ENCODE measurements at places on chromosomes 6 and 20.

DNA sequence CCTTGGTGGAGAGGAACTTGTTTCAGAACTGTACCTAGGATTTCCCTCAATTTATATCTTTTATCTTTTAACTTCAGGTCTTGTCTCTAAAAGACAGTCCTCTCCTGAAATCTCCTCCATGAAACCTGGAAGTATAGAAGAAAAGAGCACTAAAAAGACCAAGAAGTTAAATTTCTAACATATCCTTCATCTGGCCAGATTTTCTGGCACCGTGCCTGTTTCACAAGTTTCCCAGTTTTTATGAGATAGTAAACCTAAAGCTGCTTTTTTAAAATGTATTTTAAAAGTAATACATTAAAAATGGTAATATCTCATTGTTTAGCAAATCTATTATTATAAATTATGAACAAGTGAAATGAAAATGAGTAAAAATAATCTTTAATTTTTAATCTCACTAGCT lies 348.3 kb upstream of the RSPO3 start:
- DNase-seq: no peak

- DNase-seq: no peak
These were observed 30.7 kb upstream of the NT5E start for GRCh38 chr6:85419046-85419759.

- no peak for DNase-seq
These were observed 1.8 kb upstream of the HLA-DQB1 start for GRCh38 chr6:32668226-32668747.

GRCh38 chr6:125647391-125647790 lies 102.0 kb upstream of the HEY2 start:
- DNase-seq: no peak

DNA sequence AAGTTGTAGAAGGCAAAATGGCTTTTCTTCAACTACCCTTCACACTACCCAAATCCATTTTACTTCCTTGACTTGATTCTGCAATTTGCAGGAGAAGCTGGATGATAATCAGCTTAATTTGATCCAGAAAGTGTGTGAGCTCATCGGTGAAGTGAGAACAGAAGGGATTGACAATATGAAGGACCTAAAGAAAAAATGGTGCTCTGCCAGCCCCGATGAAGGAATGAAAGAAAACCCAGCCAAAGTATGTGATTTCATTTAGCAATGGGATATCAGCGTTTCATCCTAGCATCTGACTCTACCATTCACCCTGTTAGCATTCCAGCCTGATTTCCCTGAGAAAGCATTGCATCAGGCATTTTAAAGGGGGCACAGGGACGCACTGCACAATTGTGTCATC lies 41.5 kb downstream of the CD164 start:
- no peak for DNase-seq

- DNase-seq: no peak
These were observed 151.8 kb upstream of the PLCB4 start for GRCh38 chr20:8917084-8917483.

GRCh38 chr20:13930281-13930680 lies 60.1 kb downstream of the SEL1L2 start:
- DNase-seq: no peak

- DNase-seq: no peak
These were observed 58.2 kb downstream of the IGF2R start for GRCh38 chr6:160027076-160027475.

GRCh38 chr6:10576226-10576625 lies 55.1 kb downstream of the GCNT2 start:
- no peak for DNase-seq

DNA sequence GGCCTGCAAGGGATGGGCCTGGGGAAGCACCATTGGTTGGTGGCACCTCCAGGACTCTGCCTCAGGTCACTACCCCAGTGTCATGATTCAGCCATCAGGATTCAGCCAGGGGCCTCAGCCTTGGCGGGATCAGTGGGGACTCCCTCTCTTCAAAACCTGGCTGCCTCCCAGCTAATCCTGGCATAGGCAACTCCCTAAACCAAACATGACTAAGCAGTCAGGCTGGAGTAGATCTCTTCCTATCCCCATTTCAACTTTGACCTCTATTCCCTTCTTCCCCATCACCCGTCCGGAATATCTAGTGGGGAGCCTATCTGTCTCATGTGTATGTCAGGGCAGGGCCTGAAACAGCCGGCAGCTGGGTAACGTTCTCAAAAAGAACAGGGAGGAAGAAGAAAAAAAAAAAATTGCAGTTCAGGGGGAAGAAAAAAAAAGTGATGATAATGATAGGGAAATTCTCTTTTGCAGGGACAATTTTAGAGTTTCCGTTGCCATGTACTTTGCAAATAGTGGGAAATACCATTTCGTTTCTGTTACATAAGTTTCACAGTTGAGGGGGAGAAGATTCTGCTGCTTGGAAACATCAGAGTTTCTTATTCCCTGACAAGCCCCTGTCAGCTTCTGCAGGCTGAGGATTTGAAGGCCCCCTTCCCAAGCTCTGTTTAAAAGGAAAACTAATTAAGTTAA lies 4.1 kb upstream of the PREX1 start:
- DNase-seq: no peak

DNA sequence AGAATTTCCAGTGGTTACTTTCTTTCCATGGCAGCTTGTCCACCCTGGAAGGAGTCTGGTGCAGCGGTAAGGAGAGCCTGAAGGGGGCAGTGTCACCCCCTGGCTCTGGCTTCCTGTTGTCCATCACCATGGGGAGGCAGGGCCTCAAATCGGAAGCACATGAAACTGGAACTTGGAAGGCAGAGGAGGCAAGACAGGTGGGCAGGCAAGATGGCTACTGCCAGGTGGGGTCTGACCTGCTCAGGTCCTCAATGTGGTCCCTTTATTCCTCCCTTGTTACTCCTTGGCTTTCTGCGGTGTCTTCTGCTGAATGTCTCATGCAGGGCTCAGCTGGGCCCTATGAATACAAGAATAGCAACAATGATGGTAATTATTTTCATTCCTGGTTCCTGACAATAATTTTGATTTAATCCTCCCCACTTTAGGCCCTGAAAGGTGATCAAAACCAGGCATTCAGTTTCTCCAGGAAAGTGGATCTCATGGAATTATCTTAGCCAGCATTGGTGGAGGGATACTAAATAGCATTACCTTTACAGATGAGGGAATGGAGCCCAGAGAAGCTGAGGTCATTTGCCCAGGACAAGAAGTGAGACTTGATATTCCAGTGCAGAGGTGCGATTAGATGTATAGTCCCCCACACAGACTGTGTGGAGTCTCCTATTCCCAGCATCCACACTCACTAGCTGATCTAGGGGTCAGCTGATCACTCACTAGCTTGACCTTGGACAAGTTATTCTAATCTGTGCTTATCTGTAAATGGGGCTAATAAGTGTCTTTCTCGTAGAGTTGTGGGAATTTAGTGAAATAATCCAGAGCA lies 17.6 kb upstream of the SNAI1 start:
- DNase-seq: no peak

- no peak for DNase-seq
These were observed 16.6 kb downstream of the GJA10 start for GRCh38 chr6:89910902-89911240.

GRCh38 chr6:148997865-148998264 lies 251.0 kb downstream of the UST start:
- no peak for DNase-seq

GRCh38 chr20:38134427-38135270 lies 30.4 kb downstream of the TGM2 start:
- DNase-seq: no peak

GRCh38 chr6:134979142-134979541 lies 29.2 kb upstream of the ALDH8A1 start:
- DNase-seq: peak; percentile 27

DNA sequence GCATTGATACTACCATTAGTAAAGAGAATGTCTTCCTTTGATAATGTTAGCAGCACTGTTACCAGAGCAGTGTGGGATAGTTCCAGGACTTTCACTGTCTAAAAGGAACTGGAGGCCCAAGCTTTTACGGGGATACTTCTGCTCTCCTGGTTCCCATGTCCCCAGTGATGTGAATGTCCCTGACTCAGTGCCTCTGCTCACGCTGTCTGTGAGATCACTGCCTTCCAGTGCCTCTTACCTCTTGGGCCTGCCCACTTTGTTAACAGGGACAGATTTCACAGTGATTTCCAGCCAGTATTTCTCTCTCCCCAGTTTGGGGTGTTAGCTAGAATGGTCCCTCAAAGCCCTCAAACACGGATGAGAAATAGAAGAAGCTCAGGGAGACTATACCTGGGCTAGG lies 14.4 kb downstream of the PTPRA start:
- DNase-seq: no peak

DNA sequence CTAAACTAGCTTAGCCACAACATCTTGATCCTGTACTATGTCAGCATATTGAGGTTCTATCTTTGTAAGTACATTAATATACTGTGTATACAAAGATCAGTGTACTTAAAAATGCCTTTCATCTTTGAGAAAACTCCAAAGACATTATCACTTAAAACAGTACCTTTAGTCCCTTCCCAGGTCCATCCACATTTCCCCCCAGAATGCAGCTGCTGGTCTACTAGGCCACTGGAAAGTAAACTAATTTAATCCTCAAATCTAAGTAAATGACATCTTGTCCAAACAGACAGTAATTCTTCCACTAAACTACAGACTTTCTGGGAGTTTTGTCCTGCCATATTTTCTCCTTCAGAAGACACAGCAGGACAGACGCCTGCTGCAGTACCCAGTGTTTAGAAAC lies 68.7 kb downstream of the SYCP2 start:
- DNase-seq: no peak

DNA sequence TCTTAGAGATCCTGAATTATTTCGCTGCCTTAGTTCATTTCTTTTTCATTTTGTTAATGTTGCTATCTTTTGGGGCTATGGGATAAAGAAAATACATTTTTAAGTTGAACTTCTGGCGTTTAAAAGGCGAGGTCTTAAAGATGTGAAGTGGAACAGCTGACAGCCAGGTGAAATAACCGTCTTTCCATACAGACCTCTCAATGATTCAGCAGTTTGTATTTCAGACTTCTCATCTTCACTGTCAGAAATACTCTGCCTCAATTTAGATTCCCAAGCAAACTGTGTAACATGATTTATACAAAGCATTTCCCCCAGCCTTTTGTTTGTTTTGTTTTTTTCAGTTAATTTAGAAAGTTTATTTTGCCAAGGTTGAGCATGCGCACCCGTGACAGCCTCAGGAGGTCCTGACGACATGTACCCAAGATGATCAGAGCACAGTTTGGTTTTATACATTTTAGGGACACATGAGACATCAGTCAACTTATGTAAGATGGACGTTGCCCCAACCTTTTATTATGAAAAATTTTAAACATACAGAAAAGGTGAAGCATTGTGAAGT lies 40.0 kb downstream of the SLC9A8 start:
- DNase-seq: no peak

GRCh38 chr6:136437246-136437645 lies 113.0 kb downstream of the MAP7 start:
- no peak for DNase-seq

GRCh38 chr6:3727036-3727435 lies 24.5 kb downstream of the PXDC1 start:
- no peak for DNase-seq

DNA sequence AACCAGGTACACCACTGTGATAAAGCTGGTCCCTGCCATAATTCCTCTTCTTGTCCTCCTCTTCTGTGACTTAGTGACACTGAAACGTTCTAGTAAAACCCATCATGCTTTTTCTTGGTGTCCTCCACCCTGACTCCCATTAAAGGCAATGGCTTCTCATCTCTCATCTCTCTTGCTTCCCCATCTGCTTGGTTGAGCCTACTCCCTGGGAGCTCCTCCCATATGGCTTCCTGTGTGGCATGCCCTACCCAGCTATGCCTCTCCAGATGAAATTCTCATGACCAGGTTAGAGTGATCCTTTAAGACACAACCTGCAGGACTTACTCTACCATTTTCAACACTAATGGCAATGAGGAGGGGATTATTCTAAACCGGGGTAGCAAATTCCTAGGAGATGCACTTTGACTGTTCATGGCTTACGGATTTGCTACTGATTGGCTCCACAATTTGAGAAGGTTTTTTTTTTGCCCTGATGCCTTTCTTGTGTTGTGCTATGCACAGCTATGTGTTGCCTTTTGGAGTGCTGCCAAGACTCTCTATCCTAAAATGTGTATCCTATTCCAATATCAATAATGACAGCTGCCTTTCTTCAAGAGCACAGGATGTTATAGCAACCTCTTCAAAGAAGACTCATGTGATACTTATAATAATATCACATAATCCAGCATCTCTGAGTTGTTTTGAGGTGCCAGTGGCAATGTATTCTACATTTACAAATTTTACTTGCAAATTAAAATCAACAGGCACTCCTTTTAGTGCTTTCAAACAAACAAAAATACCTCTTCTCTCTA lies 6.1 kb downstream of the SIRPG start:
- DNase-seq: no peak

DNA sequence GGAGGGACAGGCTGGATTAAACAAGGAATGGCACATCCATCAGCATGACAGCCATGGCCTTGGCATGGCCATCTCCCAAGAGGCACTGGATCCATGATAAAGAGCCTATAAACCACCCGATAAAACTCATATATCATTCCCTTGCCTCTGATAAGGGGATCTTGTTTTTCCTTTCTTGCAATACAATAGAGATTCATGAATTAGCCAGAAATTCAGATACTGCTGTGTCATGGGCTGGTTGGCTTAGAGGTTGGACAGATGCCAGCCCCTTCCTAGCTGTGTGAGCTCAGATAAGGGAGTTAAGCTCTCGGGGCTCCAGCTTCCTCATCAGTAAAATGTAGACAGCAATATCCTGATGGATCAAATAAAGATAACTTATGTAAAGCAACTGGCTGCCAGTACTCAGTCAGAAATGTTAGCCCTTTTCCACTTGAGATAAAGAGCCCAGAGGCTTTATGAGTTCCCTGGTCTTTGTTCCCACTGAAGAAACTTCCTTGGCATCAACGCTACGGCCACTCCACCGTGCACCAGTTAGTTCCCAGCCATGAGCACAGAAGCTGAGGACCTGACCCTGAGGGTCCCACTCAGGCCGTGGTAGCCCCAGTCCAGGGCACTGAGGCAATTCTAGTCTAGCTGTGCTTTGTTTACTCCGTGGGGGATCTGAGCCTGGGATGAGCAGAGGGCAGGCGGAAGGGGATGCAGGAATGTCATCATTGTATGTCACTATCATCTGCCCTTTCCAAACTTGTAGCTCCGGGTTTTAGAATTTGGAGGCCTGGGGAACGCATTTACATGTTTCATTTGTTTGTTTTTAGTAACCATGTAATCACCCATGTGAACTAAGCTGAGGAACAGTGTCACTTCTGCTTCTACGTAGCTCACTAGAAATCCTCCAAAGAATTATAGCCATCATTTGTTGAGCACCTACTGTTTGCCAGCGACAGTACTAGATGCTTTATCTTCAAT lies 67.2 kb upstream of the TBC1D7 start:
- DNase-seq: no peak

DNA sequence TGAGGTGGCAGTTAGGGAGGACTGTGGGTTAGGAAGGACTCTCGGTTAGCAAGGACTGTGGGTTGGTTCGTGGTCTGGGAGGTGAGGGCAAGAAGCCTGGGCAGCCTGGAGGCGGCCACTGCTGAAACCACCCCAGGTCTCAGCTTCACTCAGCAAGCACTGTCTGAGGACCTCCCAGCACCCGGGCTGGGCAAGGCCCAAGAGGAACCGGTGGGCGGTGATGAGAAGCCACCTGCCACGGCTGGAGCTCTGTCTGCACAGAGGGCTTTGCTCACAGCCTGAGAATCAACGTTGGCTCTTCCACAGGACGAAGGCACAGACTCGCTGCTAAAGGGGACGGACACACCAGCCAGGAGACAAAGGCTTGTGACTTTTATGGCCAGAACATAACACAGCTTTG lies 69.3 kb downstream of the DACT2 start:
- no peak for DNase-seq
